ENCODE measurements at places on chromosomes 13 and 19.
A peak's percentile ranks its signal among the peaks of the same experiment; 100 is the strongest.

DNA sequence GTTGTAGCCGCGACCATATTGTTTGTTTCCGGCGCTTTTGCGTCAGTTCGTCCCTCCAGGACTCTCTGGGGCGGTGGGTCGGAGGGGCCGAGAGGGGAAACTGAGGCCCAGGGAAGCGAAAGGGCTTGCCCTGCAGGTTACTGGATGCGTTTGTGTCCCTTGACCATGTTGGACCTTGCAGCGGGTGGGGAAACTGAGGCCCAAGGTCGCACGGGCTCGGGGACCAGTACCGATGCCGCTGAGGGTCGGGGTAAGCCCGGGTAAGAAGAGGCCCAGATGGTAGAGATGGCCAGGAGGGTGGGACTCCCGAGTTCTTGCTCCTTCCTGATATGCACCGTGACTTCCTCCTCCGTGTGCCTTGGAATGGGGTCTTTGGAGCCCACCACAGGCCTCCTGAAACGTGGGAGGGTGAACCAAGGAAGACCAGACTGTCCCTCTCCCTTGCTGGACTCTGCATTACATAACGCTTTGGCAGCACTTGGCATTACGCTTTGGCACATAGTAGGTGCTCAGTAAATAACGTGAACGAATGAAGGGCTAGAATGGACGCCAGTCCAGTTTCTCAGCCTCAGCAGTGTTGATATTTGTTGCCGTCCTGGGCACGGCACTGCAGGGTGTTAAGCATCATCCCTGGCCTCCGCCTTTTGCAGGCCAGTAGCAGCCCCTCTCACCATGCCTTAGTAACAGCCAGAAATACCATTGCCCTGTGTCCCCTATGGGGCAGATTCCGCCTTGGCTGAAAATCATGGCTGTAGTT, 743 bp downstream of the CHAF1A start:
- no peak for DNase-seq

- DNase-seq, result no peak
These were observed 80.2 kb downstream of the TEX26 start for GRCh38 chr13:31012655-31013024.

- DNase-seq, result no peak
These were observed 10.7 kb upstream of the LIN7B start for GRCh38 chr19:49103331-49104085.

DNA sequence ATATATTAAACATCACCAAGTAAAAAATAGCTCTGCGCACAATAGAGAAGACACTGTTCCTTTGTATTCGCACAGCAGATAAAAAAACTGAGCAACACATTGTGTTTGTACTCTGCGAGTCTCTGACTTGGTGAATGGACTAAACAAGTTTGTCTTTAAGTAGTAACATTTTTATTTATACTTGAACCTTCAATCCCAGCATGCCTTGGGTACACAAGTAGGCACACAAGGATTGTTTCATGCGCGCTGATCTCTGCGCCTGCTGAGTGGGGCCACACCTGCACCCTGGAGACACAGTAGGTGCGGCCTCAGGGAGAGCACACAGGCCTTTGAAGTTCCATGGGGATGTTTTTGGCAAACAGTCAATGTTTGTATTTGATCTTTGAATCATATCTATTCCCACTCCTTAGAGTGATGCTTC, 318.9 kb downstream of the MYO16 start:
- no peak for DNase-seq

DNA sequence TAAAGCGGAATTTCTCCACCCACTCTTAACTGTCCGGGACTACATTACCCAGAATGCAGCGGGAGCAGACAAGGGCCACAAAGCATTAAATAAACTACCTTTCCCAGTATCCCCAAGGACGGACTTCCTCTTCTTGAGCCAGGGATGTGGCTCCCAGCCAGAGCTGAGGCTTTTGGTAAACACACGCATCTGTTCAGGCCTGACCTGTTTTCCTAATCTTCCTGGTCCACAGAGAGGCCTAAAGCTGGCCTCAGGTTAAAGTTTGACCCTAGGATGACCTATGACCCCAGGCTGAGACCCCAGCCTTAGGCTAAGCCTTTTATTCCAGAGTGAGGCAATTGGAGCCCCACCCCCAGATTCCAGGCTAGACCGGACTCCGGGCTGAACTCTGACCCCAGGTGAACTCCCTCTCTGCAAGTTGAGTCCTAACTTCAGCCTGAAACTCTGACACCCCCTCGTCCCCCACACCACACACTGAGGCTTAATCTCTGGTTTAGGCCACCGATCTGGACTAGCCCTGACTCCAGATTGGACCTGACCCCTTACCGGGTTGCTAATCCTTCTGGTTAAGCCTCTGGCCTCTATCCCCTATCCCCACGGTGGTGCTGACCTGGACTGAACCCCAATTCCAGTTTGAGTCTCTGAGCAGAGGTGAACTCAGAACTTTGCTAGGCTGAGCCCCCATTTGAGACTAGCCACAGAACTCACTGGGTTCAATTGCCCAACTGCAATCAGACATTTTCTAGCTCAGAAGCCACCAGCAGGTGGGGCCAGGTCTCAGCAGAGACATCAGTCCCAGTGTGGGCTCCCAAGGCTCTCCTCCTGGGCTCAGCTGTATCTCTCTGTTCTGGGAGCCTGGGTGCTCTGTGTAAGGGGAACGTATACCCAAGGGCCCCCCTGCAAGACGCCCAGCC, 750 bp upstream of the GPR108 start:
- DNase-seq, result peak; percentile 63

DNA sequence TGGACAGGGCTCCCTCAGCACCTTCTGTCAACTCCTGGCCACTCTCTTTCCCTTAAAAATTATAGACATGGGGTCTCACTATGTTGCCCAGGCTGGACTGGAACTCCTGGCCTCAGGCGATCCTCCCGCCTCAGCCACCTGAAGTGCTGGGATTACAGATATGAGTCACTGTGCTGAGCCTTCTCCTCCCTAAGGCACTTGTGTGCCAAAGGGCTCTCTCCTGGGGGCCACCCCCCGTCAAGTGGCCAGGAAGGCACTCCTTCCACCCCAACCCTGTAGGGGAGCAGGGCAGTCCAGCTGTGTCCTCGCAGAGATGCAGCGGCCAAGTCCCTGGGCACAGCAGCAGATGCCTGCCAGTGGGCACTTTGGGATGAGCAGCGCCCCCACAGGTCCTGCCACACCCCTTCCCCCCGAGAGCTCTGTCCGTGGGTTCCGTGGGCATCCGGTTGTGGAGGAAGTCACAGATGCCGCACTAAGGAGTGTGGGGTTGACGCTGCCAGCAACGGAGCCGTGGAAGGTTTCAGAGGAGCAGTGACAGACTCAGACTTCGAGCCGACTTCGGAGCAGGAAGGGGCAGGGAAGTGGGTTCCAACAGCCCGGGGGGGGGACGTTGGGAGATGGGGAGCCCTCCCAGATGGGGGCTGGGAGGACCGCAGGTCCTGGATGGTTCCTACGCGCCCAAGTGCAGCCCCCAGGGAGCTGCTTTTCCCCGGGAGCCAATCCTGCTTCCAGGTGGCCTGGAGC, 3.3 kb upstream of the UQCR11 start:
- peak; percentile 29 for DNase-seq

- DNase-seq, result no peak
These were observed 251.0 kb downstream of the GPC5 start for GRCh38 chr13:91649456-91649855.

DNA sequence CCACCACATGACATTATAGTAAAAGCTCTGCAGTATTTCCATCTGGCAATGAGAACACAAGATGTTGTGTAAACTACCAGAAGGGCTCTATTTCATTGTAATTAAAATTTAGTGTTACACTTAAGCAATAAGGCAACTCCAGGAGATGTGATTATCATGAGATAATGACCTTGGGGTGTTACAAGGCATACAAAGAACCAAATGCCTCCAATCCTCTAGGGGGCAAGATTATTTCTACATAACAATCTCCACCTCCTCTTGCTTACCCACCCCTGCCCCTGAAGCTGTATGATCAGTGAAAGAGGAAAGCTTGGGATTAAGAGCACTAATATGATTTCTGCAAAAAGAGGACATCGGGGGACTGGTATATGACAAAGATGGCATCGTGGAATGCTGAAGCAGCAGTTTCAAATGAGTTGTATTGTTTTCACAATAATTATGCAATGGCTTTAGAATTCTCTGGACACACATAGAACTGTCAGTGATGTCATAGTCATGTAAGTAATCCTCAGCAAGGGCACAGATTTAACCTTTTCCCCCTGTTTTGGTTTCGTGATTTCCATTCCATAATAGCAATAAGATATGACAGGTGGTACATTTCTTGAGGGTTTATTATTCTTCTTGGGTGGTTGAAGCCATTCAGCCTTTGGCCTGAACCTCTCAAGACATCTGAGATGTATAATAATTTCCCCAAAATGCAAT, 295.3 kb downstream of the MZT1 start:
- no peak for DNase-seq

DNA sequence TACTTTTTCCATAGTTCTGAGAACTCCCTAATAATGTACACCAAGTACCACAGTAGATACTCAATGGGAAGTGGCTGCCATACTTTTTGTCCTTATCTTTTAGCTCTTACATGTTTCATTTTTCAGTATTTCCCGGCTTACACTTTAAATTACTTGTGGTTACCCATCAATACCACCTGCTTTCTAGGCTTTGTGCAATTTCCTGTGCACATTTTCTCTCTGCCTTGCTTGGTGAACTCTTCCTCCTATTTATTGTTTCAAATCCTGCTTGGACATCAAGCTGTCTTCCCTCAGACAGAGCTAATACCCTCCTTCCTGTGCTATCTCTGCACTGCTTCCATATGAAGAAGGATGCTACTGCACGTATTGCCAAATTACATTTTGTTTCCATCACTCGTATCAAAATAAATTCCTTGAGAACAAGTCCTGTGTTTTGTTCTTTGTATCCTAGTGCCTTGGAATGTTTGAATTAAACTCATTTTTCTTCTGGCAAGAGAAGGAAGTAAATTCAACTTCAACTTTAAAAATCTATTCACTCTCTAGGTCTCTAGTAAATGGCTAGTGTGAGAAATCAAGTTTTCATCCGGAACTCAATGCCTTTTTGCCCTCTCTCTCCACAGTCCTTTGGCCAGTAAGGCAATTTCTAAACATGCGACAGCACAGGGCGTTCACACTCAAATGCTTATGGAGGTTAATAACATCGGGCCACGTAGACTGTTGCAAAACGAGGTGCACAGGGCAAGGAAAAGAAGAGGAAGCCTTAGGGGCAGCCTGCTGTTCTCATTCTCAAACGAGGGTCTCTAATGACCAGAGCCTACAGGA, 5.6 kb downstream of the ZAR1L start:
- no peak for DNase-seq

GRCh38 chr19:8578642-8579265, 1.5 kb upstream of the MYO1F start:
- DNase-seq, result peak; percentile 75

DNA sequence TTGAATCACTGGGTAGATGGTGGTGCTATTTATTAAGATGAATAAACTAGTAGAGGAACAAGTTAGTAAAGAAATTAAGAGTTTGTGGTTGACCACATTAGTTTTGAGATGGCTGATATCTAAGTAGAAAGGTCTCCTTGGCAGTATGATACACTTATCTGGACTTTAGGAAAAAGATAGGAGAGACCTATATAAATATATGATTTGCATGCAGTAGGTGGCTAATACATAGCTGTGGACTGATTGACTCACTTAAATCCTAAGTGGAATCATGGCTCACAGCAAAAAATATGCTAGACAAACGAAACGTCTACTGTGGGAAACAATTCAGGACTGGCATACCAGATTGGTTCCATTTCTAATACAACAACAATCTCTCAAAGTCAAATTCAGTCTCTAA, 92.0 kb downstream of the CAB39L start:
- DNase-seq, result no peak

- DNase-seq, result no peak
These were observed 36.2 kb upstream of the RBM26 start for GRCh38 chr13:79442221-79442620.

GRCh38 chr19:39631178-39631577, 24.5 kb upstream of the LGALS16 start:
- no peak for DNase-seq

GRCh38 chr19:18257503-18258470, 16.5 kb downstream of the IQCN start:
- no peak for DNase-seq

DNA sequence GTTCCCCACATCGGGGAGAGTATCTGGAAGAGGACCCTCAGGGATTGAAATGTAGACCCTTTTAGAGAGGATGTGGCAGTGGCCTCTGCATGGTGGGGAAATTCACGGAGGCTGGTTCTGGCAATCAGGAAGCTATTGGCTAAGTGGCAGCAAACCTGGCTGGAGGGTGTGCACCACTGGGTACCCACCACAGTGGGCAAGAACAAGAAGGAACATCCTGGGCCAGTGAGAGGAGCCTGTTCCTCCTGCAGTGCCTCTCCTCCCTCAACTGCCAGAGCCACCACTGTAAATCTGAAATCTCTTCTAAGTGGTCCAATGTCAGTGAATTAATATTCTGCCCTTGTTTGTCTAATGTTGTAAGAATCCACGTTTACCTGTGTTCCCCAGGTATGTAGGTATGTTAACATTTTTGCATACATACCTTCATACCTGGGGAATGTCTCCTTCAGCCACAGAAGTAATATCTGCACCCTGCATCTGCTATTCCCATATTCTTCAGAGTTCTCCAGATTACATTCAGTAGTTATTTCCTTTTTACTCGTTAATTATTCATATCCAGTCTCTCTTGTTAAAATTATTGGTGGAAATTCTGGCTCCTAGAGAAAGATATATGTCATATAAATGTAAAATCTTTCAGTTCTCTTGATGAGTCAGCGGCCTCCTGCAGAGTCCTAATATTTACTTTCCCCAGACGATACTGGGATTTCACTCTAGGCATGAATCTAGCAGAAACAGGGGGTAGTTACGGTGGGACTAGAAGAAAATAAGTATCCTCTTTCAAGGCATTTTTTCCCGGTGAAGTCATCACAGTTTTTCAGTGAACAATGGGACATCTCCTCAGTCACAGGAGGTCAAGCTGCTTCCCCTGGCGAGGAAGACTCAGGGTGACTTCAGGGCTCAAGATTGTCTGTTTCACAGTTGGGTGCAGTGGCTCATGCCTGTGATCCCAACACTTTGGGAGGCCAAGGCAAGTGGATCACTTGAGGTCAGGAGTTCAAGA, 148.3 kb downstream of the MYO16 start:
- no peak for DNase-seq

- no peak for DNase-seq
These were observed 67.3 kb downstream of the ATP11A start for GRCh38 chr13:112756967-112757758.

DNA sequence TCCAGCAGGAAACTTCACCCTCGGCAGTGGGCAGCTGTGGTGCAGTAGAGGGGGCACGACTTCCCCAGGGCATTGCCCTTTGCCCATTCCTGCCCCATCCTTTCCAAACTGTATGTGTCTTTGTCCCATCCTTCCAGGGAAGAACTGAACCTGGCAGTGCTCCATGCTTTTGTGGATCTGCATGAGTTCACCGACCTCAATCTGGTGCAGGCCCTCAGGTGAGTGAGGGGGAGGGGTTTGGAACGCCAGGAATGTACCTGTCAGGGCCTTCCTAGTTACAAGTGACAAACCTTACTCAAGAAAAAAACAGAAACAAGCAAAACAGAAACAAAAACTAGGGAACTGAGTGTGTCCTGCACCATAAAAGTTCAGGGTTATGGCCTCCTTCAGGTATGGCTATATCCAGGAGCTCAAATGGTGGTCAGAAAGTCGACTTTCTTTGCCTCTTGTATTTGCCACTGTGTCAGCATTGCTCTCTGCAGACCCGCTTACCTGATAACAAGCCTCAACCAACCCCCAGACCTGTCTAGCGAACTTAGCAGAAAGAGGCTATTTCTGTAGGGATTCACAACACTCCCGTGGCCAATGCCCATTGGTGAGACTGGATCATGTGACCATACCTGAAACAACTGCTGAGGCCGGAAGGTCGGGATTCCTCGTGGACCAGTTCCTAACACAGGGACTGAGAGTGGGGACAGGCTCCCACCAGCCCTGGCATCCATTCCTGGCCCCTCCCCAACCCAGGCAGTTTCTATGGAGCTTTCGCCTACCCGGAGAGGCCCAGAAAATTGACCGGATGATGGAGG, 4.2 kb downstream of the CYTH2 start:
- no peak for DNase-seq
